ENCODE measurements at places on chromosomes 12 and 14.

DNA sequence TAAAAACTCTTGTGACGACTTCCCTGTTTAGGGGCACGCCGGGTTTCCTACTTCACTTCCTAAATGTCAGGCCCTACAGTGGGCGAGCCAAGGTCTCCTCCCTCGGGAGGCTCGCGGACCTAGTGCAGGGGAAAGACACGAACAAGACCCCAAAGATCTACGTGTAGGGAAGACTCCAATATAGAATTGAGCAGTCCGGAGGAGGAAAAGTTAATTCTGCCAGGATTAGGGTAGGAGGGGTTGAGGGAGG, 564 bp downstream of the ATXN3 start:
- no peak for DNase-seq

GRCh38 chr12:93243689-93244513, 133.8 kb upstream of the NUDT4 start:
- peak; percentile 52 for DNase-seq

DNA sequence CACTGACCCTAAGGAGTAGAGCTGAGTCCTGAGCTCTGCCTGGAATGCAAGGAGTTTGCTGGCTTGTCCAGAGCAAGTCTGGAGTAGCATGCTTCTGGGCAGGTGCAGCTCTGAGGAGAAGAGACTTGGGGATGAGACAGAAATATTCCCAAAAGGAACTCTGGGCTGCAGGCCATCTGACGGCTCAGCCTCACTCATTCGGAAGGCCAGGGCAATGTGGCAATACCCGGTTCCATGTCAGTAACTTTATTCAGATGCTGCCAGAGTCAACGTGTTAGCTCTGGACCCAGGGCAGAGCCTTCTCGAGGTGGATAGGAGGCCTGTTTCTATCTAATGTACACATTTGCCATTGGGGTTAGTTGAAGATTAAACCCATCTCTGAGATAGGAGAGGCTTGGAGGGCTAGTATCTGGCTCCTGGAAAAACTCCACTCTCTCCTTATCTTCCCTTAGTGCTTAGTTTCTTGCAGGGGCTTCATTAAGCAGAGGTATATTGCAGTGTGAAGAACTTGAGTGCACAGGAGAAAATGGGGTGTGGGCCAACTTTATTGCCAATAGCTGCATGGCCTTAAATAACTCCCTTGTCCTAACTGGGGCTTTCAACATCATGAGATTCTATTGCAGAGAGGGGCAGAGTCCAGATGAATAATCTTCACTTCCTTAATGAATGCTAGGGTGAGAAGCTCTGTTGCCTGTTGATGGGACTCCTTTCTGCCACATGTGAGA, 65.6 kb downstream of the NTF3 start:
- no peak for DNase-seq

GRCh38 chr14:71141701-71142374, 234.6 kb downstream of the PCNX1 start:
- no peak for DNase-seq

DNA sequence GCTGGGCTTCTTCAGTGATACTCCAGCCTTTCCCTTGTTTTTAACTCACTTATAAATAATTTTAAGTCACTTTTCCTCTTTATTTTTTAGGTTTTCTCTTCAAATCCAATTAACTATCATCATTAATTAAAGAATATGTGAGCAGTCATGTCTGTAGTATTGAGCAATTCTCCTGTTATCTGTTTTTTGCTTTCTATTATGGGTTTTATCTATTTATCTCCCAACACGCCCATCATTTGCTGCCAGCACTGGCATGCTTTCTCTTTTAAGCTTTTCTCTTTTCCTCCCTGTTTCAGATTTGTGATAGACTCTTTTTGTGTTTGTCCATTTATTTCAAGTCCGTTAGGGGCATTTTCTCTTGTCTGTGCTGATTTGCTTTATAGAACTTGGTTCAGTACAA, 72.3 kb downstream of the CRADD start:
- DNase-seq: no peak

- DNase-seq: no peak
Observed at GRCh38 chr12:78929075-78929418, 64.5 kb downstream of the SYT1 start.

Measured in kidney epithelial cell (primary cell).